Left ventricle myocardium superior (tissue), 1 donor: ENCODE measurements at places on chromosomes 16 and 17. TPM values are rescaled to one million over a fixed set of nuclear protein-coding genes. Genes with fewer than 3 reads are reported as not detected.

The FBXW10 gene
- total RNA-seq: not detected

The BAIAP3 gene
- 5.2 TPM for total RNA-seq

The GPRC5C gene
- total RNA-seq: 34.4 TPM

GRCh38 chr17:17724307-17725010 lies 43.2 kb downstream of the RAI1 start:
- DNase-seq: peak; percentile 64

DNA sequence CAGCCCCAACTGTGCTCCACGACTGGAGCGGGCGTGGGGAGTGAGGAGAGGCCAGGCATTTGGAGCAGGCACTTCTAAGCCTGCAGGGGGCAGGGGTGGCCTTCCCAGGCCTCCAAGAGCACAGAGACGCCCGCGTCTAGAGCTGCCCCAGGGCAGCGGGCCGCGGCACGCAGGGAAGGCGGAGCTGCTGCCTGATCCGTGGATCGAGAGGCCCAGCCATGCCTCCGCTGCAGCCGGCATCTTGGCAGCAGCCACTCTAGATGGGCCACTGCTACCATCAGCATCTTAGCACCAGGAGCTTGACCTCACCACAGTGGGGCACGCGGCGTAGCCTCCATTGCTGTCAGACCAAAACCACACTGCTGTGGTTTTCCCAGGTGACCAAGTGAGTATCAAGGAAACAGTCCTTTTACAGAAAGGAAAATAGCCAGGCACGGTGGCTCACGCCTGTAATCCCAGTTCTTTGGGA lies 20.4 kb upstream of the WDR45B start:
- DNase-seq: peak; percentile 82

GRCh38 chr16:70610273-70611223 lies 35.8 kb upstream of the IL34 start:
- DNase-seq: no peak
